CD4-positive, alpha-beta T cell treated with Interleukin-2 at 100 ng/mL for 4 hours (primary cell): ENCODE measurements at places on chromosomes 3 and 15.
A peak's percentile ranks its signal among the peaks of the same experiment; 100 is the strongest.

DNA sequence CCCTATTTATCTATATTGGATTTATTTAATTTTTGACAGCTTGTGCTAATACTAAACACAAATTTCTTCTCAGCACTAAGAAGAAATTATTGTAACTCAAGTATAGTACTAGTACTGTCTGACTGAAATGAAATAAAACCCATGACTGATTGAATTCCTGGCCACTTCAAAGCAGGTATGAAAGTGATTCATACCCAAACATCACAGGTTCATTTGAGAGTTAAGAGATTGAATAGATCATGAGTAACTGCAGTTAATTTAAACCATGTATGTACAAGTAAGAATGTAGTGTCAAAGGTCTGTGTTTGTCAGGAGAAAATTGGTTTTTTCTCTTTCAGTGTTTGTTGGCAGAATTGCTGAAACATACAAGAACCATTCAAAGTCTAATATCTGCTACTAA lies 332.0 kb upstream of the GRM7 start:
- no peak for DNase-seq

DNA sequence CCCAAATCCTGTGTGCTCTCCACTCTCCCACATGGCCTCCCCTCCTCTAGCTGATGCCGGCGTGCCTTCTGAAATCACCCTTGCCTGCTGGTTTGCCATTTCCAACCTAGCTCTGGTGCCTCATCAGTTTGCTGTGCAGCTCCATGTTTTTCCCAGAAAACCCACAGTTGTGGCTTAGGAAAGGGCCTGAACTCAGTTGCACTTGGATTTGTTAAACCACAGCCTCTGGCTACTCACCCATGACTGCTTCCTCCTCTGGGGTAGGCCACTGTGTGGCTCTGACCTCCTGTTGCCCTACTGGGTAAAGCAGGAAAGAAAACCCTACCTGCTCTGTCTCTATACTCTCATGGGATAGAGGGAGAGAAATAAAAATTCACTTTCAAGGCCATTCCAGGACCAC lies 97.3 kb downstream of the DAPK2 start:
- DNase-seq, result no peak

DNA sequence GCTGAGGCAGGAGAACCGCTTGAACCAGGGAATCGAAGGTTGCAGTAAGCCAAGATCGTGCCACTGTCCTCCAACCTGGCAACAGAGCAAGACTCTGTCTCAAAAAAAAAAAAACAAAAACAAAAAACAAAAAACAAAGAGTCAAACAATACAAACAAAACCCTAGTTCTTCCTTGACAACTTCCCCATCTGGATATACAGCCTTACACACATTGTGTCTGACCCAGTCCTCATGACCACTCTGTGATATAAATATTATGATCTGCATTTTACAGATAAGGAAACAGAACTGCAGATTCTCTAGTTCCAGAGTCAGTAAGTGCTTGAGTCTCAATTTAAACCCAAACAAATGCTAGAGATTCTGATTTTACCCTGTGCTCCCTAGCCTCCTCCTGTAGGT lies 4.8 kb upstream of the ESYT3 start:
- DNase-seq, result no peak

GRCh38 chr15:100049936-100050876 lies 291.6 kb downstream of the ADAMTS17 start:
- DNase-seq, result no peak

GRCh38 chr3:30199096-30199759 lies 407.2 kb upstream of the TGFBR2 start:
- peak; percentile 65 for DNase-seq

GRCh38 chr3:109241459-109242186 lies 74.7 kb downstream of the DPPA2 start:
- no peak for DNase-seq

- no peak for DNase-seq
Observed at GRCh38 chr3:79154865-79155264, 612.9 kb downstream of the ROBO1 start.

DNA sequence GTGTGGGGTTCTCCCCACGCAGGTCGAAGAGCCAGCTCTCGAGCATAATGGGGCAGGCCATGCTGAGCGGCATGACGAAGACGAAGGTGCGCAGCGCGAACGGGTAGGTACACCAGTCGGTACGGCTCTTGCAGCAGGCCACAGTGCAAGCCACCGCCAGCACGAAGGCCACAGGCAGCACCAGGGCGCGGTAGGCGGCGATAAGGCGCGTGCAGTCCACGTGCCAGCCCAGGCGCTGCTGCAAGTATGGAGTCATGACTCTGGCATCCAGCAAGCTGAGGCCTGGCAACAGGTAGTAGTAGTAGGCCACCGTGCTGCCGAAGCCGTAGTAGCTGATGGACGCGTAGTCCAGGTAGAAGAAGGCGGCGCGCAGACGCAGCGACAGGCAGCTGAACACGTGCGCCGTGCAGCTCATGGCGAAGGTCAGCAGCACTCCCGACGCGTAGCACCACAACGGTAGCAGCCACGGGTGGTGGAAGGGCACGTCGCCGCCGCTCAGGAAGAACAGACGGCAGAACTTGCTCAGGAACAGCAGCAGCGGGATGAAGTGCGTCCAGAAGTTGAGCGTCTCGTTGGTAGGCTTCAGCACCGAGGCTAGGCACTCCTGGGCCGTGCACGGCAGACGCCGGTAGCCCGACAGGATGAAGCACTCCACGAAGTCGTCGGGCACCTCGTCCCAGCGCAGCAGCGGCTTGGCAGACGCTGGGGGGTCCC lies 797 bp downstream of the PAQR9 start:
- DNase-seq, result no peak

GRCh38 chr15:67524235-67524634 lies 3.3 kb downstream of the C15orf61 start:
- no peak for DNase-seq

GRCh38 chr3:113575206-113575605 lies 42.9 kb downstream of the SIDT1 start:
- no peak for DNase-seq

DNA sequence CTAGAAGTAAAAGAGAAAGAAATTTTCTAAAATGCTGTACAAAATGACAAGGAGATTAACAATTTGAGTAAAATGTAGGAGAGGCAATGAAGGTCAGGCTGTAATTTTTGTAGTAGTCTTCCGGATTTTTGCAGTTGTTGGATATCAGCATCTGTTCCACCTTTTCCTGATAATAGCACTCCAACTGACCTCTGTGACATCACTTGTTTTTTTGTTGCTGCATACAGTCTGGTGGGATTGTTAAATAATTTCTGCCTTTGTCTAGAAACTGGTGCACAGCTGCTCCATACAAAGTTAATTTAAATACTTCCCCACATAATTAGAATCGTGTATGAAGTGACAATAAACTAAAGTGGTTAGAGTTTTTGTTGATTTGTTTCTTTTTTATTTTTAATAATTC lies 731.4 kb downstream of the PLOD2 start:
- DNase-seq, result no peak

DNA sequence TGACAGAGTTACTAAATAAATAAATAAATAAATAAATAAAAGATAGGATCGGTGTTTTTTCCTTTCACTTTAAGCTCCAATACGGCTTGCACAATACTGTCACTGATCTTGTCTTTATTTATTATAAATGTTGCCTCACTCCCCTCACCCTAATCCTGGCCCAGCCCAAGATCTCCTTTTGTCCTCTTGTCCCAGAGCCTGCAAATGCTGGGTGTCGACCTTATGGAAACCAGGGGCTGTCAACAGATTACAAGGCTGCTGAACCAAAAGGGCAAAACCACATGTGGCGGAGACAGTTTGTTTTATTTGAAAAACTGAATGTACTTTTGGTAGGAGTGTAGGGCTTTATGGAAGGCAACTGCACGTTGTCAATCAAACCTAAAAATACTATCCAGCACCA lies 75.9 kb downstream of the RFTN1 start:
- no peak for DNase-seq

DNA sequence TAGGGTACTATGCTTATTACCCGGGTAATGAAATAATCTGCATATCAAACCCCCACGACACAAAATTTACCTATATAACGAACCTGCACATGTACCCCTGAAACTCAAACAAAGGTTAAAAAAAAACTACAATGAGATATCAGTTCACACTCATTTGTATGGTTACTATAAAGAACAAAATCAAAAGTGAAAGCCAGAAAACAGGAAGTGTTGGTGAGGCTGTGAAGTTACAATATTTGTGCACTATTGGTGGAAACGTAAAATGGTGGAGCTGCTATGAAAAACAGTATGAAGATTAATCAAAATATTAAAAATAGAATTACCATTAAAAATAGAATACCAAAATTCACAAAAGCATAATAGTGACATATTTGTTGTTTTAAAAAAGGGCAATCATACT lies 128.9 kb downstream of the ZIC1 start:
- DNase-seq, result no peak

DNA sequence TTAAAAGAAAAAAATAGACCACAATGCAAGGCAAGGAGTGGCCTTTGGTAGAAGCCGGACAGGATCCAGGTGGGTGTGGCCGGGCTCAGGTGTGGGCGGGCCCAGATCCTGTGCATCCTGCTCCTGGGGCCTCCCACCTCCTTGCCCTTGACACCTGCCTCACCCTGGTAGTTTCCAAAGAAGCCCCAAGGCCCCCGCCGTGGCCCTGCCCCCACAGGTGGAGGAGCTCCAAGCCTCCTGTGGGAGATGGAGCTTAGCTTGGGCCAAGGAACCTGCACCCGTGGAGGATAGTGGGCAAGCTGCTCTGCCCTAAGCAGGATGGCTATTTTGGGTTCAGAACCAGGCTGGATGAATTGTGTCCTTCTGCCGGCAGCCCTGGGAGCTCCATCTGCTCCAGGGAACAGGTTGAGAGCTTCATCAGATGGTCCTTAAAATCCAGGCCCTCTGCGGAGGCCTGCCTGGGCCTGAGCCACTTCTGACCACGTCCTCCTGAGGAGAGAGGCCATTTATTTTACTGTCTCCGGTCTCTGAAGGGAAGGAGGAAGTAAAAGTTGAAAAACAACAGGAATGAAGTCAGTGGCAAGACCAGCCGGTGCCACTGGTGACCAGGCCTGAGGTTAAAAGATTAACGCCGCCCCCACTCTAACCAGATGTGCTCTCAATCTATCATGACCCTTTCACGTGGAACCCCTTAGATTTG lies 53.9 kb upstream of the KLF13 start:
- DNase-seq, result no peak

DNA sequence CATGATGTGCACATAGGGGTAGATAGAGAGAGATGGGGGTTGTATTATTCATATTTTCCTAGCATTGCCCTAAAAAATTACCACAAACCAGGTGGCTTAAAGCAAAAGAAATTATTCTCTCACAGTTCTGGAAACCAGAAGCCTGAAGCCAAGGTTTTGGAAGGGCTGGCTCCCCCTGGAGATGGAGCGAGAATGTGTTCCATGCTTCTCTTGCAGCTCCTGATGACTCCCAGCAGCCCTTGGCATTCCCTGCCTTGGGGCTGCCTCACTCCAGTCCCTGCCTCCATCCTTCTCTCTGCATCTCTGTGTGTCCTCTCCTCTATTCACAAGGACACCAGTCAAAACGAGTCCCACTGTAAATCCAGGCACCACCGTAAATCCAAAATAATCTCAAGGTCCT lies 91.5 kb upstream of the FAM174B start:
- no peak for DNase-seq

DNA sequence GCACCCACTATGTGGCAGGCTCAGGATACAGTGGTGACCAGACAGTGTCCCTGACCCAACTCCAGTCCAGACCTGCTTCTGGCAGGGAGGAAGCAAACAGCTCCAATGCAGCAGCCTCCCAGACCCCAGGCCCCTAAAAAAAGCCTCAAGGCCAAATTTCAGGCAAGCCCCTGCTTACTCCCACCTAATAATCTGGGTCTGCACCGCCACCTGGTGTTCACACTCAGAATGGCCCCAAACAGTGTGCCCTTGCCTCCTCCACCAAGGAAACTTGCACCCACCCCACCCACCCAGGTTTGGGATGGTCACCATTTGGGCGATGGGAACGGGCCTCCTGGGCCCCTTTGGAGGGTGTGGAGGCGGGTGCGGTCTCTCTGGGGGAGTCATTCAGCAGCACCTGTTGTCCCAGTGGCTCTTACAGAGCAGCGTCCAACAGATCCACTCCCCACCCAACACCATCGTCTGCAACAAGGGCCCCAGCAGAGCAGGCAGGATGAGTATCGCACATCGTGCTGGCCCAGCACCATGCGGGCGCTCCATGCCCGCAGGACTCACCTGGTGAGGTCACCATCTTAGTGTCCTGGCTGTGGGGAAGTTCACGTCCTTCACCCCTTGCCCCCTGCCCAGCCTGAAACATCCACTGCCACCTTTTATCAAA lies 17.3 kb downstream of the C3orf18 start:
- peak; percentile 70 for DNase-seq

DNA sequence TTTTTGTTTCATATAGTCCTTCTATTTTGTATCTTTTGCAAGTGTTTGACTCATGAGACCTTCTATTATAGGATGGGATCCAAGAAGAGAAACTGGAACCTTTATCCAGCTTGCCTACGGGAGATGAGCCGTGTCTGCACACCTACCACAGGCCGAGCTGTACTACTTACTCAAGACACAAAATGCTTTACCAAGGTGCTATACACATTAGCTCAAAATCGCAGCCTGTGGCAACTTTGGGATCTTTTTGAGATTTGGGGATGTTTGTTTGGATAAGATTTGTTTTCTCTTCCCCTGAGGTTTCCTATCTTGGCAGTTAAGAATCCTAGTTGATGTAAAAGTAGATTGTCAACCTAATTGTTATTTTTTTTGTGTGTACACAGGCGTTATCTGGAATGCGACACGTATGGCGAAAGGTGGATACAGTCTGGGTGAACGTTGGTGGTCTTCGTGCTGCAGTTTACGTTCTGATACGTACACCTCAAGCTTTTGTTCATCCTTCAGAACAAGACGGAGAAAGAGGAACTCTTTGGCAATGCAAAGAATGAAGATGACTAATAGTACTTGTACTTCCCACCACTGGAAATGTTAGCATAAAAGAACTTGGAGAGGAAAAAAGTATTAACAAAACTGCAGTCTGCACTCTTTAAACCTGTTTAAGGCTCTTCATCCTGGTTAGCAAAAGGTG lies 13.1 kb upstream of the SETD5 start:
- no peak for DNase-seq

GRCh38 chr3:65342084-65342683 lies 654.4 kb upstream of the ADAMTS9 start:
- DNase-seq, result no peak

DNA sequence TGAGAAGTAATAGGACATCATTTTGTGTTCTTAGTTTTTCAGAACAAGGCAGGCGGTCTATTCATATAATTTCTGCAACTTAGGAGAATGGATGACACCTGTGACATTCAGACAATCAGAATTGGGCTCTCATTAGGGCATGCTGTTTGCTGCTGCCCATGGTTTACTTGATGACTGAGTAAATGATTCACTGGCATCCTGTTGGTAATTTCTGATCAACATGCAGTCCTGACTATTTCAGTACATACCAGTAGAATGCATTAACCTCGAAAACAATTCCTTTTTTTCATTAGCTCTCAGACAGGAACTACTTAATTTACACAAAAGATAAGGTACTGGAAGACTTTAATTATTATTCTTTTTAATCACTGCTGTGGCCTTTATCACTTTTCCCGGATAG lies 641.6 kb downstream of the NSUN3 start:
- no peak for DNase-seq

GRCh38 chr15:41848631-41849030 lies 10.0 kb downstream of the PLA2G4B start:
- no peak for DNase-seq
